ENCODE measurements at places on chromosomes 2 and 18.
A peak's percentile ranks its signal among the peaks of the same experiment; 100 is the strongest.

GRCh38 chr2:104033399-104033798 is 820.5 kb upstream of the POU3F3 start:
- DNase-seq, result no peak

- DNase-seq, result no peak
Observed at GRCh38 chr2:88530081-88530480, 77.6 kb upstream of the FOXI3 start.

- DNase-seq, result no peak
Observed at GRCh38 chr2:239025096-239025801, 177.4 kb downstream of the TWIST2 start.

DNA sequence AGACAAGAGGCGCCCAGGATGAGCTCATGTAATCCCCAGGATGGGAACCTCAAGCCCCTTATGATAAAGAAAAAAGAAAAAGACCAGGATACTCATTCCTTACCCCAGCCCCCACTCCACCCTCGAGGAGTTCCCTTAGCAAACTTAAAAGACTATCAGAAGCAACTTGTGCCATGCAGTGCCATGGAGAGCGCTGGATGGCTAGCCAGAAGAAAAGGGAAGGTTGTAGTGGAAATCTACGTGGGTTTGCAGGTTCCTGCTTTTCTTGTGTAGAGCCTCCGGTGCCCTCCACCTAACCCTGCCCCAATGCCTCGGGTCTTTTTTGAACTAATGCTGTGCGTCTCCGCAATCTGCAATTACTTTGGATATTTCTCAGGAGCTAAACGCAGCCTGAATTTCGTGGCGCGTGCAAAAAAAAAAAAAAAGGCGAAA is 16.2 kb upstream of the BCL11A start:
- no peak for DNase-seq

DNA sequence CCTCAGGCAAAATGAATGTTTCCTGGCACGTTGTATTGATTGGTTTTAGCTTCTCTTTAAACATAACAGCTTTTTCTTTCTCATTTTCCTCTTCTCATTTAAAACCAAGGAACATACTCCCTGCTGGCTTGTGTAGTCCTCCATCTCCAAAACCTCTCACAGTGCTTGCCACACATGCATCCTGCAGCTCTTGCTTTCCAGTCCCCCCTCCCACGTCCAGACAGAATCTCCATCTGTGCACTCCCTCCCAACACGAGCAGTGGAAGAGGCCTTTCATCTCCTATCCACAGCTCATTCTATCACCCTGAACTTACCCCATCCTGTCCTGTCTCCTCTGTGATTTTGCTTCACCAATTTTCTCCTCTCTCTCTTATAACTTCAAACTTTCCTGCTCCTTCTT is 99.6 kb upstream of the THSD7B start:
- no peak for DNase-seq

- DNase-seq, result no peak
Observed at GRCh38 chr2:155961641-155962040, 370.9 kb downstream of the NR4A2 start.

DNA sequence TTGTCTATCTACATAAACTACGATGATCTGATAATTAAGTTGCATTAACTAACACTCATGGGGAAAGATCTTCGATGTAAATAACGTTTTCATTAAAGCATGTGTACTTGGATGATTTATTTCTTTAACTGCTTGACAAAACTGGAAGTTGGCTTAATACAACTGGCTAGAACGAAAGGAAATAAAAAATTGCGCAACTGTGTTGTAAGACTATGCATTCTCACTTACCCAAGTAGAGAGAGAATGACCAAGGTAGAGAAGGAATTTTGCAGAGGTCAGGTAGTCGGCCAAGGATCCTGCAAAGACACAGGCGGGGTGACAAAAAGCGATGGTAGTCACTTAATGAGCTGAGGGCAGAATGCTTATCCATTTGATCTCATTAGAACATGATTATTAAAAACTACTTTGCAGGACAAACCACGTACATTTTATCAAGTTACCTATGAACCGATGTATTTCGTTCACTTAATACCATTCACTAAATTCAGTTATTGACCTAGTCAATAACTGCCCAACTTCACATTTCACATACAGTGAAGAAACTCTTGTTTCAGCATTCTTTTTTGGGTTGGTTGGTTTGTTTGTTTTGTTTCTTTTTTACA is 900 bp downstream of the SLC40A1 start:
- no peak for DNase-seq

DNA sequence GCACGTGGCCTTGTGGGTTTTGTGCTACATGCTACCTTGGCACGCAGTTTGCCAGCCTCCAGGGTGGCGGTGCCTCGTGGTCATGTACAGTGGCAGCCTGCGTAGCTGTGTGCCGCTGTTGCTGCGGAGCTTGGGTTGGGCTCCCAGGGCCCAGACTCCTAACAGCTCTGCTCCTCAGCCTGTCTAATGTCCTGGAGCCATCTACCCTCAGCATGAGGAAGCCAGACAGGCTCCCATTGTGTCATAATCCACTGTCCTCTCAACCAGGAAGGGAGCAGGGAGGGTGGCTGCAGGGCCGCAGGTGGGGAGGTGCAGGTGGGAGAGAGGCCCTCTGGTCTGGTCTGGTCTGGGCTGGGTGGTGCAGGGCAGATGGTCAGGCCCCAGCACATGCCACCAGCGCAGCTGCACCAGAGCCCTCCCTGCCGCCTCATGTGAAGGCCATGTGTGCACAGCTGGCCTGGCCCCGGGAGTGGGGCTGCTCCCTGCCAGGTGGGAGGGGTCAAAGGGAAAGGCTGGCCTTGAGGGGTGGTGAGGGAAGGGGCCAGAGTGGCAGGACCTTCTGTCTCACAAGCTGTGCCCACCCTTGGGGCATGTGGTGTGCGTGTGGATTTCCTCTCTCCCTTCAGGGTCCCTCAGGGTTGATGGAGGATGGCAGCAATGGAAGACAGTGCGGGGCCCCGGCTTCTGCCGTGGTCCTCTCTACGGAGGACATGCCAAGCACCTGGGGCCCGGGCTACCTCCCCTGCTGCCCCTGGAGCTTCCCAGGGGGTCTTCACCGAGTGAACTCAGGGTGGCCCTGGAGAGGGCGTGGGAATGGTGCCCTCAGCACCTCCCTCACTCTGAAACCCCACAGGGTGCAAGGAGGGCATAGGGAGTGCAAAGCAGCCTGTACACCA is 4.8 kb downstream of the ATOH8 start:
- peak; percentile 48 for DNase-seq

- DNase-seq, result no peak
Observed at GRCh38 chr2:239950144-239951128, 74.7 kb downstream of the NDUFA10 start.

GRCh38 chr2:62757029-62757428 is 51.5 kb downstream of the EHBP1 start:
- DNase-seq, result no peak

DNA sequence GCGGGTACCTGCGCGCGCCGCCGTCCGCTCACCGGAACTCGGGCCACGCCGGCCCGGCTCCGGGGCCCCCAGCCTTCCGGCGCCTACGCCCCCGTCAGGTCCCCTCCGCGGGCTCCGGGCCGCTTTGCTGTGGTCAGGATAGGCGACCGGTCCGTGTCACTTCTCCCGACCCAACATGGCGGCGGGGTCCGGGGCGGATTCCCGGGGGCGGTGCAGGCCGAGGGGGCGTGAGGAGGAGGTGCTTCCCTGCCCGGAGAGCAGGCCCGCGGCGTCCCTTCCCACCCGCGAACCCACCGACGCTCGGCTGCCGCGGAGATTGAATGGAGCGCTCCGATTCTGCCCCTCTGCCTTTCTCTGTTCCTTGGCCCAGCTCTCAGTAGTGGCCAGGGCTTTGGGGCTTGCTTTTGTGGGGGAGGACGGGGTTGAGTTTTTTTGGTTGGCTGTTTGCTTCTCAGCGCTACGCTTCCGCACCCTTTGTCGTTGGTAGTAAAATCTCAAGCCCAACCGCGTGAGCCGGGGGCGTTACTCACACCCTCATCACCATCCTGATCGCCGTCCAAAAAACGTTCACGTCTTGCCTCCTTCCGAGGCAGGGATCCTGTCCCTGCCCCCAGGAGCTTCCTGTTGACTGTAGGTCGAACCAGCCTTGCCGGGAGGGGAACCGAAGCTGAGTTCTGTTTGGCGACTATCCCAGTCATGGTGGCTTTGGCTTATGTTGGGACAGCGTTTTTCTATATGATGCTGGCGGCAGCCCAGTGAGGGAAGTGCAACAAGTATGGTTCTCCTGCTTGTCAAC is 532 bp upstream of the YES1 start:
- peak; percentile 70 for DNase-seq

DNA sequence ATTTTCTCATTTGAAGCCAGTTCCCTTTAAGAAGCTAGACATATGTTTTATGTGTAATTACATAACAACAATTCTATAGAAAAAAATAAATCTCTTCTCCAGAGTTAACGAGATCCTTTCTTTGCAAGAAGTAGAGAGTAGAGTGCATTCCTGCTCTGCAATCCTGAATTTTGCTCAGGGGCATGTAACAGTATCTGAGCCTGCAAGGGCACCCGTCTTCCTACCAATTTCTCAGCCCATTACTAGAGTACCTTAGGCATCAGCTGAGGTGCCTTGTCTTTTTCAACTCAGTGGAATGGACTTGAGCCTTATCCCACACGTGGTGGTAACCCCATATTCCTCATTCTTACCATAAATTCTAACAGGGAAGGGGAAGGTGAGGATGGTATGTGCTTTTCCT is 205.9 kb downstream of the IKZF2 start:
- DNase-seq, result no peak

- DNase-seq, result no peak
Observed at GRCh38 chr18:11658989-11659388, 30.1 kb upstream of the GNAL start.

DNA sequence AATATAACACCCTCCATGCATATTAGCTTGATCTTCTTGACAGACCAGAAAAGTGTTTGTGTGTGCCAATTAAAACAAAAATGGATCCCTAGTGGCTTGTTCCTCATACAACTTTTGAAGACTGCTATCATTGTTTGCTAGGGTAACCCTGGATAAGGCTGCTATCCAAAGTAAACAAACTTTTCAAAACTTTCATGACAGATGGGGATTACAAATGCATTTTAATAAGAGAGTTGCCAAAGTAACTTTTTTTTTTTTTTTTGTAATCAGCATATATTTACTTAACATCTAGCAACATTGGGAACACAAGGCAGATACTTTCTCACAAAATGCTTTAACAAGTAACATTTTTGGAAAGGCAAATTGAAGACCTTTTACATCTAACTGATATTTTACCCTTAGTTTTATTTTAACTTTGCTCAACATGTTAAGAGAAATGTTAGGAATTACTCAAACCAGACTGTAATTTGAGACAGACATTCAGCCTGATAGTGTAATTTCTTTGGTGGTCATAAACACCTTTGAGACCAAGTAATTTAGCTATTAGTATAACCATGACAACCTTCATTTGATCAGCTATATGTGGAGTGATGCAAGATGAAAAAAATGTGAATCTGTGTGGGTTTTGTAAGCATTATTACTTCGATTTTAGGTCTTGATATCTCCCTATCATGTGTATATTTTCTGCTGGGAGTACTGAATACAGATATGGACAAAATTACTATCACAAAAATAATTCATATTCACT is 300.9 kb downstream of the ARHGAP15 start:
- DNase-seq, result no peak

- DNase-seq, result no peak
Observed at GRCh38 chr2:134139611-134140010, 114.3 kb upstream of the MGAT5 start.

DNA sequence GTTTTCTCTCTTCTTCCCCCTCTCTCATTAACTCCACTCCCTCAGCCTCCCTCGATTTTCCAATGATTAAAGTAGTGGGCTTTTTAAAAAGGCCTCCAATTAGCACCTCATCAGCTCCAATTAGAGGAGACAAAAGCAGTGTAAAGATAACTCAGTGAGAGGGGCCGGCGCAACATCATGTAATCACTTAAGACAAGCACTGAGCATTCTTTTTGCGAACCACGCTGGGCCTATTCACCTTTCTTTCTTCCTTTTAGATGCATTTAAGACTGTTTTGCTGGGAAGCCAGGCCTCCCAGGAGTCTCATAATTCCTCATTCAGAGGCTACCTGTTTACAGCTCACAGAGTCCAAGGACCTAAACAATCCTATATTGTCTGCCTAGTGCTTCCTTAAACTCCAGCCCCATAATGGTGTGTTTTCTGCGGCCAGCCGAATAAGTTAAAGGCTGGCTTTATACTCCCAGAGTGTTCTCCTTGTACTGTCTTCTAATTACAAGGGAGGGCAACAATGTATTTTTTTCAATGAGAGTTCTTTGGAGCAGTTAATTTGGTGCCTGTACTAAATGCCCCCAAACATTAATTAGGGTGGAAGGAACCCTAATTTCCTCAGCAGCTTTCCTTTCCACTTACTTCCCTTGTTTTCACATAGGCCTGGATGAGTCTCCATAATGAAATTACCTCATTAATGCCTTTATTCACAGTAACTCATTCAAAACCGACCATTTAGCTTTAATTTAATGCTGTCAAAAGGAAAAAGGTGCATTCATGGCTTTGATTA is 28.0 kb upstream of the LMAN1 start:
- no peak for DNase-seq

DNA sequence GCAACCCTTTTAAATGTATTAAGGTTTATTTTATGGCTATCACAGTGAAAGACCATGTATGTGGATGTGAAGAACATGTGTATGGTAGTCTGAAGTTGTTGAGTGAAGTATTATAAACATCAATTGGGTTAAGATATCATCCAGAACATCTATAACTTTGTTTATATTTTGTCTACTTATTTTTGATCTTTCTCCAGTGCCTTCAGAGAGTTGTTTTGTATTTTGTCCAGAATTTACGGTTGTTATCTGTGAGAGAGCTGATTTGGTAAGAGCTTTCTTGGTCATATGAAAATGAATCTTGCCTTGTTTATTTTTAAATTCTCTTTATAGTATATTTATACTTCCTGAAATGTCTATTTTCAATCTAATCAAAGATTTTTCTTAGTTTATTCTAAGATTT is 573.7 kb upstream of the POU3F3 start:
- no peak for DNase-seq

GRCh38 chr2:98875081-98875728 is 60.8 kb downstream of the CRACDL start:
- peak; percentile 15 for DNase-seq

DNA sequence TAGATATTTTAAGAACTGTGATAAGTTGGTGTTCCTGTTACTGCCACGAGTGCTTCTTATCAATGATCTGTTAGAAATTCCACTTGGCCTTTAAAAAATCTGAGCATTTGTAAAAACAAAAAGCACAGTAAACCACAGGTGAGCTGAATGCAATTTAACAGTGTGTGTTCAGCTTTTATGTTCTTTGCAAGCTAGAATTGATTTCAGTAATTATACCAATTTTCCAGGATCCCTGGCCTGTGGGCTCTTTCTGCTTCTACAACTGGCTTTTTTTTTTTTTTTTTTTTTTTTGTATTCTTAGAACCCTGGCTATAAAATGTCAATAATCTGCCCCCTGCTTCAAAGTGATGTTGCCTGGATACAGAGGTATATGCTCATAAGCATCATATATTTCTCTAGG is 548.5 kb upstream of the SLC8A1 start:
- no peak for DNase-seq

DNA sequence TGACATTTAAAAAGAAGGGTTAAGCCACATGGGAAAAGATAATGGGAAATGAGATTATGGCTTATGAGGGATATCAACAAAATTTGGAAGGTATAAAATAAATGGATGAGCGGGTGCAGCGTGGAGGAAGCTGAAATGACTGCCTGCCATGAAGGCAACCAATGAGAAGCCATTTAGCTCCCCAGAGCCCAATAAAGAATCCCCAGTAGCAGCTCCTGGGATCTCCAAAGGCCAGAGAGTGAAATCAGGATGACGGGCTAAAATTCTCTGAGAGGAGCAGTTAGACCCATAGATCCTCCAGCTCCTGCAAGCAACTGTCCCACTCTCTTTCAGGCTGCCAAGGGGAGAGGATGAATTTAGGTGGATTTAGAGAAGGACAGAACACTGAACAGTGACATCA is 12.9 kb upstream of the MAPRE3 start:
- no peak for DNase-seq

- DNase-seq, result no peak
Observed at GRCh38 chr2:119801040-119801439, 41.3 kb downstream of the PTPN4 start.

Data from SK-N-DZ (cell line).